ENCODE measurements at places on chromosomes 4 and X.

GRCh38 chrX:39152106-39152649 is 350.9 kb downstream of the MID1IP1 start:
- DNase-seq = peak; percentile 61

DNA sequence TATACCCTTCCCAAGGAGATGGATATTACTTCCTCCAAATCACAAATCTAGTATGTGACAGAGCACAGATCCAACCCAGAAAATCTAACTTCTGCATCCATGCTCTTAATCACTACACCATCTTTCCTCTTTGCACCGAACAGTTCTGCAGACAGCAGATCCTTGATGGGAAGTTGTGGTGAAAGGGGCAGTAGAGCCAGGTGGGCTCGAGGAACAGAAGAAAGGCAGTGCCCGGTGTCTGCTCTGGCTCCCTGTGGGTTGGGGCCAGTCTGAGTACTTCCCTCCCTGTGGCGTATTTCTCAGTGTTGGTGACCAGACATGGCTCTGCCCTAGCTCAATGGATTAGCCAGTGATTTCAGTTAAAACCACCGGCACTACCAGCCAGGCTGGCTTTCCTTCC is 15.3 kb downstream of the HOPX start:
- no peak for DNase-seq

GRCh38 chr4:155795991-155796390 is 37.2 kb downstream of the GUCY1B1 start:
- DNase-seq = peak; percentile 30

DNA sequence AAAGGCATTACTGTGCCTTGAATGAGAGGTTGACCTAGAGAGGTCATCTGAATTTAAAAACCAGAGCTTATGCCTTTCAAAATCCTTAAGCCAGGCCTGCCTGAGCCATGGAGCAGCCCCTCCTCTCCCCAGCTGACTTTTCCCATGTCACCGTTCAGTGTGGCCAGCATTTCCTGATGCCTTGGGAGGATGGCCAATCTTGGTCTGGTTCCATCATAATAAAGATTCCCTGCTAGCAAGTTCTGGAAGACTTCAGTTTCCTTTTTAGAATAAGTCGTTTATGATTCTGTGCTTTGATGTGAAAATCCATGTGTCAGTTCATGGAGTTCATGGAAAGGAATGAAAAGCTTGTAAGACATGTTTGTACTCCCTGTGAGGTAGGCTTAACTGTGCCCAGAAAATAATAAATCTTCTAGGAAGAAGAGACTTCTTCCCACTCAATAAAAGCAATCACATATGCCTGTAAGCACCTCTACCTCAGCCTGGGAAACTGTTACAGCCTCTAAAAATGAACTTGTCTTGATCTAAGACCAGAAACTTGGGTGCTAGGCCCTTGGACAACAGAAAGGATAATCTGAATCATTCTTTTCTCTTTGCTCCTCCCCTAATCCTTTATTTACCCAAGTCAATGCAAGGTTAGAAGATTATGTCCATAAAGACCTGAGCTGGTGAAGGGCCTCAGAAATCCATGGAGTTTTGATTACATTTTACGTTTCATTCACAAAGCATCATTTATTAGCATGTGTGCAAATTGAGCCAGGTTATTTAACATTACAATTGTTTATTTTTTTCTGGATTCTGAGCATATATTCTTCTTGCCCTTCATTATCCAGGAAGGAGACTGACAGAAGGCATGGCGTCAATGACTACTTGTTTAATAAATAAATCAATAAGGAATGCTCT is 84.0 kb upstream of the TBC1D9 start:
- DNase-seq = no peak

- no peak for DNase-seq
Measured at GRCh38 chrX:73562458-73562857, 539 bp upstream of the CHIC1 start.

- DNase-seq = no peak
Measured at GRCh38 chr4:144547678-144548298, 98.2 kb upstream of the HHIP start.

GRCh38 chr4:184300816-184301215 is 83.1 kb upstream of the ENPP6 start:
- DNase-seq = no peak

GRCh38 chr4:25608644-25609043 is 47.0 kb upstream of the SLC34A2 start:
- no peak for DNase-seq
